ENCODE measurements at places on chromosomes 6 and 20.

GRCh38 chr20:17417225-17417624 is 114.0 kb downstream of the BFSP1 start:
- DNase-seq, result no peak

DNA sequence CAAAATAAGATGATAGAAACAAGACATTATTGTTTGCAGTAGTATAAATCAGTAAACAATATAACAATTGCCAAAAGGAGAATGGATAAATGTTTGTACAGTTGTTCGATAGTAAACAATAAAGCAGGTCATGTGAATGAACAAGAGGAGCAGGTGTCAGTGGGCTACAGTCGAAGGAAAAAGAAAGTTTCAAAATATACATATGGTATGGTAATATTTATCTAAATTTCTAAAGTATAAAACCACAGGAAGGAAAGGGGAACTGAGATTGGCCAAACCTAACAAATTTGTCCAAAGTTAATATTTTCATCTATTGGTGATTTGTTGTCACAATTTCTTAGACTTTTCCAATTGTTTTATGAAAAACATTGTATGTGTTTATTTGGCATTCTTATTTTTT is 110.9 kb downstream of the SH3BGRL2 start:
- DNase-seq, result no peak

- no peak for DNase-seq
These were observed 49.8 kb downstream of the NRN1 start for GRCh38 chr6:5956939-5957338.

DNA sequence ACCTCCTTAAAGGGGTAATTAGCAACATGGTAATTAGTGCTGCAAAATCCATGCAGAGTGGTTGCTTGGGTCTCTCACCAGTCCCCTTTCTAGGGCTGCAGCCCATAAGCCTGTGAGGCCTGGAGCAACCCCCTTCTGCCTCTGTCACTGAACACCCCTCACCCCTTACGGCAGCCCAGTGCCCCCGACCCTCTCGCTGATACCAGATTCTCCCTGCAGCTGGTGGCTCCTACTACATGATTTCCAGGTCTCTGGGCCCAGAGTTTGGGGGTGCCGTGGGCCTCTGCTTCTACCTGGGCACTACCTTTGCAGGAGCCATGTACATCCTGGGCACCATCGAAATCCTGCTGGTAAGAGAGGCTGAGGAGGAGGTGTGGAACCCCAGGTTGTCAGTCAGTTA is 8.0 kb downstream of the SLC12A5 start:
- DNase-seq, result no peak

DNA sequence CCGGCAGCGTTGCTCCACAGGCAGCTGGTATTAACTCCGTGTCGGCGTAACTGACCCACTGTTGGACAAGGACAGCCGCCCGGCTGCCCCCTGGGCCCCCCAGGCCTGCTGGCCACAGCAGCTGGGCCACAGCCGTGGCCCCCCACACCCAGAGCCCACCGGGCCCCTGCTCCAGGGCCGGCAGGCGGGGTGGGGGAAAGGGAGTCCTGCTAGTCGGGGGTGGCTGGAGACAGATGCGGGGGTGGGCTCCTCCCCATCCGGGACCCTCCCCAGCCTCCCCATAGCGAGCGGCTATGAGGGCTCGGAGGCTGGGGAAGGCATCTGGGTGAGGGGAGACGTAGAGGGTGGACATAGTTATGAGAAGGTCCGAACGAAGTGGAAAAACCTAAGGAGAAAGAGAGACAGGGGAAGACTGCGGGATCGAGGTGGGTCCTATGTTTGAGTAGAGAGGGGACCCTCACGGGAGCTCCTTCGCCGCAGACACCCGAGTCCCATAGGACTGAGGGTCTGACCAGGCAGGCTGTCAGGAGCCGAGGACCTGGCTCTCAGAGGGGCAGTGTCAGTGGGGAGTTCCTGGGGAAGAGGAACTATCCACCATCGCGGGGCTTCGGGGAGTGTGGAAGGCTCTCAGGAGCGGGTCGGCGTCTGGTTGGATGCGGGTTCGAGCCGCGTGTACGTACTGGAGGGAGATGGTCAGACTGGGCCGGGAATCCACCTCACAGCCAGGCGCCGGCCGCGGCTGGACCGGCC is 511 bp downstream of the VARS1 start:
- DNase-seq, result no peak

- DNase-seq, result peak; percentile 72
These were observed 1.3 kb downstream of the LTB start for GRCh38 chr6:31580807-31581433.

DNA sequence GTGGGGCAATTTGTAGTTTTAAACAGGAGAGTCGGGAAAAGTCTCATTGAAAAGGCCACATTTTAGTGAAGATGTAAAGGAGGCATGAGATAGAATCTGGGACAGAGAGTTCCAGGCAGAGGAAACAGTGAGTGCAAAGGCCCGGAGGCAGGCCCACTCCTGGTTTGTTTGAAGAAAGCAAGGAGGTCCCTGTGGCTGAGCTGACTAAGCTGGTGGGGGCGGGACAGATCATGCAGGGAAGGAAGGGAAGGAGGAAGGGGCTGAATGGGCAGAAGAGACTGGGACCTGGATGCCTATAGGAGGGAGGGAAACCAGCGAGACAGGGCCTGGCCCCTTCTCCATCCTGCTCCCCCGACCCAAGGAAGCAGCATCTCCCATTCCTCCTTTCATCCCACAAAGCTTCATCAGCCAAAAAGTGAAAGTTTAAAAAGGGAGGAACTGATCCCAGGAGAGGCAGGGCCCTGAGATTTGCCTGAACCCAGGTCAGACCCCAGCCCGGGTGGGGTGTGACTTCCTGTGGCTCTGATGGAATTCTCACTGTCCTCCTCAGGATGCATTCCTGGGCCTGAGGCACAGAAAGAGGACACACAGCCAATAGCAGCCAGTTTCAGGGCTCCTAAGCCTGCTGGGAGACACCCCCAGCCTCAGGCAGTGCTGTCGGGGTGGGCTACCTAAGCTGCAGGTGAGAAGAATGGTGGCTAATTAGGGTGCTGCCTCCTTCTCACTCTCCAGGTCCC is 54.2 kb upstream of the SIRPA start:
- DNase-seq, result no peak

DNA sequence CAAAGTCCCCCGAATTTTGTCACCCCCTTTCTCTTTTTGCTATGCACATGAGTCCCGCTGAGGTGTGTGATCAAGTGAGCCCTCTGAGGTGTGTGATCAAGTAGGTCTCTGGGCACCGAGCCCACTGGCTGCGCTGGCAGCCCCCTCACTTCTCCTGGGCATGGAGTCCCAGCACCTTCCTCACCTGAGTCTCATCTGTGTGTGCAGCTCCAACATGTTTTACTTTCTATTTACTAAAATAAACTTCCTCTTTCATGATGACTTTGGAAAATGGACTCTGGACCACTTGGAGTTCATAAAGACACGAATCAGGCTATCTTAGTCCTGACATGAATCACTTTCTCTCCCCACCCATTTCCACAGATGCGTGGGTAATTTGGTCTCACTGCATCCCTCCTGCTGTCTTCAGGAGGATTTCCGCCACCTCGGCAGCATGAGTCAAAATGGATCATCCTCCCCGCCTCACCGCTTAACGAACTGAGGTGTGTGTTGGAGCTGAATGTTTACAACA is 39.8 kb downstream of the PRDM1 start:
- DNase-seq, result no peak

- no peak for DNase-seq
These were observed 966 bp downstream of the CFAP206 start for GRCh38 chr6:87408721-87409155.

GRCh38 chr6:55604021-55604420 is 25.0 kb upstream of the HMGCLL1 start:
- no peak for DNase-seq

DNA sequence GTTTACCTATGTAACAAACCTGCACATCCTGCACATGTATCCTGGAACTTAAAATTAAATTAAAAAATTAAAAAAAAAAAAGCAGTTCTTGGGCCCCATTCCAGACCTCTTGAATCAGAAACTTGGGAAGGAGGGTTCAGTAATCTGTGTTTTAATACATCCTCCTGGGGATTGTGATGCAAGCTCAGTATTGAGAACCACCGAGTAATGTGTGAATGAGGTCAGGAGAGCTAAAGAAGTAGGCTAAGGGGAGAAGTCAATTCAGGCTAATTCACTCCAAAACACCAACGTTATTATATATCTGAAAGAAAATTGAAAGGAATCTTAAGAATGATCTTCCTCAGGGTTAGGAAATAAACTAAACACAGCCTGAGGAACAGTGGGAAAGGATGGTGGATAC is 120.4 kb downstream of the RNF144B start:
- DNase-seq, result no peak

GRCh38 chr6:79733388-79733787 is 102.3 kb downstream of the SH3BGRL2 start:
- DNase-seq, result no peak

DNA sequence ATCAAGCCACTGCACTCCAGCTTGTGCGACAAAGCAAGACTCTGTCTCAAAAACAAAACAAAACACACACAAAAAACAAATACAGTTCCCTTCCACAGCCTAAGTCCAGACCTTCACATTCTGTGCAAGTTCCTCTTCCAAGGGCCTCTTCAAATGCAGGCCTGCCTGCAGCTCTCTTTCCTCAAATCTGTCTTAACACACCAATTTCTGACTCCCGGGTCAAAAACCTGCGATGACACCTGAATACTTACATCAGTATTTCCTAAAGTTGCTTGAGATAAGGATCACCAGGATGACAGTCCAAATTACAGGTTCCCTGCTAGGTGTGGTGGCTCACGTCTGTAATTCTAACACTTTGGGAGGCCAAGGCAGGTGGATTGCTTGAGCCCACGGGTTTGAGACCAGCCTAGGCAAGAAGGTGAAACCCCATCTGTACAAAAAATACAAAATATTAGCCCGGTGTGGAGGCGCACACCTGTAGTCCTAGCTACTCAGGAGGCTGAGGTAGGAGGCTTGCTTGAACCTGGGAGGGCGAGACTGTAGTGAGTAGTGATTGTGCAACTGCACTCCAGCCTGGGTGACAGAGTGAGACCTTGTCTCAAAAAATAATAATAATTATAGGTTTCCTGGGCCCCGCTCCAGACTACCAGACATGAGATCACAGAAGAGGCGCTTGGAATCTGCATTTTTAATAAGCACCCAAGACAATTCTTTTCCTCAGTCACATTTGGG is 8.8 kb upstream of the PARD6B start:
- DNase-seq, result no peak

DNA sequence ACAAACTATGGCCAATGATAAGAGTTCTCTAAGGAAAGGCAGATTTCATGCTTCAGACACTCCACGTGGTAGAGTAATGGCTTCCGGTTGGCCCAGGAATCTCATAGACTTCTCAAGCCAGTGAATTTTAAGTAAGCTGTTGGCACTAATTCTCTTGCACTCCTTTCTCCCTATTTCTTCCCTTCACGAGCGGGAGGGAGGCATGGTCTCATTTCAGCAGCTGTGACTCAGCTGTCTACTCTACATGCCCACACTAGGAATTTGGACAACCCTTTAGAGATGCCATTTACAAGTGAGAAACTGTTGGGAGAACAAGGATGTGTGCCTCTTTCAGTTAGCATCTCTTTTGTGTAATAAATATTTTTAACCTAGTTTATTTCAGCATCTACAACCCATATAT is 107.7 kb downstream of the PTPRK start:
- DNase-seq, result no peak

- DNase-seq, result no peak
These were observed 58.6 kb downstream of the AIG1 start for GRCh38 chr6:143119260-143119659.

GRCh38 chr6:3895312-3895653 is 46.1 kb downstream of the FAM50B start:
- no peak for DNase-seq

DNA sequence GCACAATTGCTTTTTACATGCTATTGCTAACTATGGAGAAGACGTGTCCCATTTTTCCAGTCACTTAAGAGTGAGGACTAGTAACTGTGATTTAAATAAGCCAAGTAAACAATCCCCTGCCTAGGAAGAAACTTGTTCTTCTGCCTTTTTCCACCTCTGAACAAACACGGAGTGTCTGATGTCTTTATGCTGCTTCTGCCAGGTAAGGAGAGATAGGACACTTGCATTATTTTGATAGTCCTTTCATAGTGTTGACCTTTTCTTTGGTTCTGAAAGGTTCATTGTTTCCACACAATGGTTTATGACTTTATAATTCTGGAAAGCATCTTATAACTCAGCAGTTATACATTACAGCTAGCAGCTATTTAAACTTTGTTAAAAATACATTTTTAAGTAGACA is 8.4 kb downstream of the LRP11 start:
- DNase-seq, result no peak

GRCh38 chr6:40484066-40484465 is 103.1 kb downstream of the LRFN2 start:
- DNase-seq, result no peak

GRCh38 chr6:133595111-133595761 is 293.7 kb upstream of the TCF21 start:
- no peak for DNase-seq

DNA sequence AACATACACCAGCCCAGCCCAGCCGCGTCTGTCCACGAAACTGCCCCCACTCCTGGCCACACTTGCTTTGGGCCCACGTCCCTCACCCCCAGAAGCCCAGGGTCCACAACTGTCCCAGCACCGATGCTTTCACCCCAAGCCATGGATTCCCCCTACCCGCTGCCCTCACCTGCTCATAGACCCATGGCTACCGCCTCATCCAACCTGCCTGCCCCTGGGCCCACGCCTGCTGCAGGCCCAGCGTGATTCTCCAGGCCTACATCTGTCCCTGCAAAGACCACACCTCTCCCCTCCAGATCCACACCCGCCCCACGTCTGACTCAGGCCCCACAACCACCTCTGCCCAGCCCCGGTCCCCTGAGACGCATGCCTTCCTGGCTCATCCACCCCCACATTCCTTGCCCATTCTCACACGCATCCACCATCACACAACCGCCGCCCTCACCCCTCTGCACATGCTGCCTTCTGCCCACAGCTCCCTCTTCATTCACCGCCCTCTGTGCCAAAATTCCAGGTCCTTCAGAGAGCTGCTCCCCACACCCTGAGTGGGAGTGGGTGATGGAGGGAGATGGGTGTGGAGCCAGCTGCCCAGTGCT is 86.7 kb downstream of the GRM4 start:
- DNase-seq, result no peak

DNA sequence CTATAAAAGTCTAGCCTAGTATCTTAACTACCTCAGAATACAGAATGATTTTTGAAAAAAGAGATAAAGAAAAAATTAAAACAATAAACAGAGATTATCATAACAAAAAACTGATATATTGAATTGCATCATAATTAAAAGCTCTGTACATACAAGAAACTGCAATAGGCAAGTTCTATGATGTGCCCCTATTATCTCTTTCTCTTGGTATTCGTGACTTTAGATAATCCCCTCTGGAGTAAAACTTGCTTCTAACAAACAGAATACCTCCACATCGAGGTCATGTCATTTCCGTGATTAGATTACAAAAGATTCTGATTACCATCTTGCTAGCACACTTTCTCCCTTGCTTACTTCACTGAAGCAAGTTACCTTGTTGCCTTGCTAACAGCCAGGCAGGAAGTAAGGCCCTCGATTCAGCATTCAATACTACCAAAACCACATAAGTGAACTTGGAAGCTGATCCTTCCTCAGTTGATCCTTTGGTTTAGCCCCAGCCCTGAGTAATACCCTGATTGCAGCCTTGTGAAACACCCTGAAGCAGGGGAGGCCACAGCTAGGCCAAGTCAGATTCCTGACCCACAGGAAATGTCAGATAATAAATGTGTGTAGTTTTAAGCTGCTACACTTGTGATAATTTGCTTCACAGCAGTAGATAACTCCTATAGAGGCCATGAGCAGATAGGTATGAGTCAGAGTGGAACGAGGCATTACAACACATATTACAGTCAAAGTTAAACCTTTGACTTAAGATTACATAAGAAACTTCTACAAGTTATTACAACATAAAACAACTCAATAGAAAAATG is 53.7 kb upstream of the TMX4 start:
- no peak for DNase-seq

GRCh38 chr6:160457823-160458222 is 109.6 kb downstream of the SLC22A3 start:
- no peak for DNase-seq

Measured in C1 segment of cervical spinal cord (tissue), 14 donors.